Muscle of back (tissue), 13 donors: ENCODE measurements at places on chromosomes 3 and 15. TPM values are rescaled to one million over a fixed set of nuclear protein-coding genes. Genes with fewer than 3 reads are reported as not detected.
A peak's percentile ranks its signal among the peaks of the same experiment; 100 is the strongest.

DNA sequence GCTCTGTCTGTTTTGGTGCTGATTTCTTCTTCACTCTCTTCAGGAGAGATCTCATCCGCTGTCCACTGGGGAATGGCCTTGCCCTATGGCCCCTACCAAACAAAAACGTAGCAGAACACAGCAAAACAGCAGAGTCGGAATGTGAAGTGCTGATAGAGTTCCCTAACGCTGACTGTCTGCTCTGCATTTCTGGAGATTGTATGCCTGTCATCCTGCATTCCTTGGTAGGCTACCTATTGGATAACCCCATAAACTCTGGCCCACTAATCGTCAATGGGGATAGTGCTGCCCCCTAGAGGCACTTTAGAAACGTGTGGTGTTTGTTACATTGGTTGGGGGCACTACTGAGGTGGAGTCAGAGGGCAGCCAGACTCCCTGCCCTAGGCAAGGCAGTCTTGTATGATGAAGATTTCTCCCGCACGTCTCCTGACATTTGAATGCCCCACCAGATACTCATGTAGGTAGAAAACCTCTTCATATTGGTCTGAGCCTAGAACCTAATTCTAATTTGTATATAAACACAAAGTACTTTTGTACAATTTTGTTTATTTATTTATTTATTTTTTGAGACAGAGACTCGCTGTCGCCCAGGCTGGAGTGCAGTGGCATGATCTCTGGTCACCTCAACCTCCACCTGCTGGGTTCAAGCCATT, 15.6 kb upstream of the MAGEF1 start:
- peak; percentile 91 for DNase-seq

- DNase-seq = no peak
These were observed 71.5 kb downstream of the PPM1L start for GRCh38 chr3:160827516-160827915.

The C3orf85 gene
- polyA plus RNA-seq = not detected

DNA sequence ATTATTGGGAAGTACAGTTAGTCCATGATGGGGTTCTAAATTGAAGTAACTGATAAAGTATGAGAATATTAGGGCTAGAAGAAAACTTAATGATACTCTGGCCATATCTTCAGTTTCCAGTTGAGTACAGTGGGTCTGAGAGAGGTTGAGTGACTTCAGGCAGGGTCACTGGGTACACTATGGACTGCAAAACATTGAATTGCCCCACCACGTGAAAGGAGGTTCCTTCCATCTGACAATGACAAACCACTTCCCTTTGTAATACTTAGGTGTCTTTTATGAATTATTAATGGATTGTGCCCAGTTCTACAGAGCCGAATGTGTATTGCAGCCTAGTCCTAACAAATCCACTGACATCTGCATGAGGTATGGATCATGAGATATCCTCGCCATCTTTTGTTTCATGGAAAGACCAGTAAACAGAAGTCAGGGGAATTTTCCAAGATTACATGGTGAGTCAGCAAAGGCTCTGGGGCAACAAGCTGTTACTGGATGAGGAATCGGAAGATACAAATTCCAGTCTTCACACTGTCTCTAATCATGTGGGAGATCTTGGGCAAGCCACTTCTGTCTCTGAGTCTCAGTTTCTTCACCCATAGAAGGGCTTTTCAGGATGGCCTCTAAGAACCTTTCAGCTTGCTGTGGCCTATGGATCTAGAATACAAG, 66.5 kb upstream of the BCL6 start:
- no peak for DNase-seq

The SAMD7 gene
- polyA plus RNA-seq = not detected

DNA sequence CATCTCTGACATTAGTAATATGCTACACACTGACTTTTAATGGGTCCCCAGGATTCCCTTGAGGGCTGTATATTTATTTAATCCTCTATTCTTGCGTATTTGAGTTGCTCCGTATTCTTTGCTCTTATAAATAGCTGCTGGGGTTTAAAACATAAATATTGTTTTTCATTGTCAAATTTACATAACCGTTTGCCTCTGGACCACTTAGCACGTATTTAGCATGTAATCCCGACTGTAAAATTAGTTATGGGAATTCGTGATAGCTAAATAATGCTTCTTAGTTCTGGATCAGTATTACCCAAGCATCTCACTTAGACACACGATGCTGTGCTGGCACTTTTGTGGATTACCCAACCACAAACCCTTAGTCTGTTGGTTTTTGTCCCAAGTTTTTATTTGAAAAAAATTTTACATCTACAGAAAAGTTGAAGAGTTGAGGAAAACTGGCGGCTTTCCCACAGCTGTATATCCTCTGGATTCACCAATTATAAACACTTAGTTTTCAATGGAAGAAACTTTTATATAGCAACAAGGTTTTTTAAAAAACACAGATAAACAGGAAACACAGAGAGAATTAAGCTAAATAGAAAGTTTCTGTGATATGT, 296.8 kb upstream of the TPM1 start:
- no peak for DNase-seq

The NFKBIZ gene
- 2.0 TPM for polyA plus RNA-seq

GRCh38 chr3:66411961-66412887, 88.6 kb downstream of the LRIG1 start:
- DNase-seq = no peak

DNA sequence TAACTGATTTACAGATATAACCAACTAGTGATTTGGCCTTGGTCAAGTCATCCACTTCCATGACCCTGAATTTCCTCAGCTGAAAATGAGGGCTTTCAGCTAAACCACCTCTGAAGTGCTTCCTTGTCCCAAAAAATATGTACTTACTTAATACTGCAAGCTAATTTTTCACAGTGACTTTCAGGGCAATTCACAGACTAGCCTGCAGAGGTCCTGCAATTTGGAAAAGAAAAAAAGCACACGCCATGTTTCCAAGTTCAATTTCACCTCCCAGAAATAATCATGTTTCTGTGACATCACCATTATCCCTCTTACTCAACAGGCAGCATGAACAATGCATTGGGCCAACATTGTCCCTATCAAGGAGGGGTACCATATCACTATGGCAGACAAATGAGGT, 218.2 kb downstream of the SHOX2 start:
- DNase-seq = no peak

The SERINC4 gene
- polyA plus RNA-seq = 0.55 TPM

GRCh38 chr15:26759986-26760385, 12.9 kb downstream of the GABRB3 start:
- DNase-seq = no peak

The GOLGA8A gene
- polyA plus RNA-seq = 76.2 TPM
